ENCODE measurements at places on chromosomes 12 and 14.

DNA sequence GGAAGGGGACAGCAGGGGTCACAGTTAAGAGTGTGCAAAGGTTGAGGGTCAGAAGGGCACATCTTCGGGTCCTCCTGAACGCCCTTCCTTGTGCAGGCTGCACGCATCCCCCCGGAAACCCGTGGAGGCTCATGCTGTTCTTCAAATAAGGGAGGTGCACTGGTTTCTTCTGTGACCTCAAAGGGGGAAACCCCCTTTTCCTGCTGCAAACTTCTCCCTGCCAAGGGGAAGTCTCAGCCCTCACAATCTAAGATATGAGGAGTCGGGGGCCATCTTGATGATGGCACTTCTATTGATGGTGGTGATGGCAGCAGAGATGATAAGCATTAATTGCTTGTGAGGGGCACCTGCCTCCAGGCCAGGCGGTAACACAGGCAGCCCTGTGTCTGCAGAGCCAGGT is 40.0 kb downstream of the ISCA2 start:
- no peak for DNase-seq

GRCh38 chr12:57868851-57869268 is 22.3 kb upstream of the CTDSP2 start:
- DNase-seq, result no peak

- no peak for DNase-seq
Observed at GRCh38 chr12:109554761-109555160, 18.5 kb downstream of the MMAB start.

- DNase-seq, result no peak
Observed at GRCh38 chr14:105335735-105336476, 21.4 kb downstream of the PACS2 start.

DNA sequence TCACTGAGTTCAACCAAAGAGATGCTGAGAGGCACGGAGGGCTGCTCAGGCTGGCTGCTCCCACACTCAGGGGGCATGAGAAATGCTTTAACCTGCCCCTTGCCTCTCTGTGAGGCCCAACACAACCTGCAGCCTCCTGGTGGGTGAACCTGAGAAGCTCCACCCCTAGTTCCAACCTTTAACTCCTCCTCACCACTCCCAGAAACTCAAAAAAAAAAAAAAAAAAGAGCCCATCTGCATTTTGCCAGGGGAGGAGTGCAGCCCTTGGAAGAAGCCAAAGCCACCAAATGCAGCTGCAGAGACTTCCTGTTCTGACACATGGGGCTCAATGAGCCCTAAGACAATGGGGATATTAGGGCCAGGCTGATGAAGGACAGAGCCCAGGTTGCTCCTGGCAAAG is 8.9 kb downstream of the KRT4 start:
- DNase-seq, result no peak

GRCh38 chr12:102756530-102756929 is 160.5 kb downstream of the PAH start:
- no peak for DNase-seq

DNA sequence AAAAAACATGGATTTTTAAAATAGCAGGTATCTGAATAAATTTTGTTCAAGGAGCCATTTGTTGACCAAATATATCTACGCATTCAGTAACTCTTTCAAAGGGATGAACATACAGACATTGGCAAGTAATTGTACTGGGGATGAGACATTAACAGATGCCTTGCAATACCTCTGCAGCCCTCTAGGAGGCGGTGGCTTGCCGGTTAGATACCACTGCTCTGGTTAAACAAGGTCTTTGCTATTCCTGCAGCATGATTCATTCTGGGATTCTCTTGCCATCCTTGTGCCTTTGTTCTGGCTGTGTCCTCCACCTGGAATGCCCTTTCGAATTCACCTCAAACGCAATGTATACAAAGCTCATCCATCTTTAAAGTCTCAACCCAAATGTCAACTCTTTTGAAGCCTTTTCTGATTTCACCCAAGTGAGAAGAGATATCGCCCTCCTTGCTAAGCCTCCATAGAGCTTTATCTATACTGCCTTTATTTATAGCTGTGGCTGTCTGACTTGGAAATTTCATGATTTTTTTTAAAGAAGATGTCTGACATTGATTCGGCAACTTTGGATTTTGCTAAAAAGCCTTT is 131.0 kb upstream of the SRRM4 start:
- no peak for DNase-seq

DNA sequence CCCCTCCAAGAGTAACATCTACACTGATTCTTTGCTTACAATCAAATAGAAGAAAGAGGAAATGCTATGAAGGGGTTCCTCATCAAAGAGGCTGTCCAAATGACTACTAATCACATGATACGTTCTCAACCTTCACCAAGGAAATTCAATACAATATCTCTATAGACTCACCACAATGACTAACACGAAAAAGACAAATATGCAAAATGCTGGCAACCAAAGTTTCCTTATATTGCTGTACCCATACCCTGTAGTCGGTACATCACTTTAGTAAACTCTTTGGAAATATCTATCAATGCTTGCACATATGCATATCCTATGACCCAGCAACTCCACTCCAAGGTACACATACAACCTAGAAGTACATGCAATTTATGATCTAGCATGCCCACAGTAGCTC is 1296.6 kb downstream of the AACS start:
- DNase-seq, result no peak

DNA sequence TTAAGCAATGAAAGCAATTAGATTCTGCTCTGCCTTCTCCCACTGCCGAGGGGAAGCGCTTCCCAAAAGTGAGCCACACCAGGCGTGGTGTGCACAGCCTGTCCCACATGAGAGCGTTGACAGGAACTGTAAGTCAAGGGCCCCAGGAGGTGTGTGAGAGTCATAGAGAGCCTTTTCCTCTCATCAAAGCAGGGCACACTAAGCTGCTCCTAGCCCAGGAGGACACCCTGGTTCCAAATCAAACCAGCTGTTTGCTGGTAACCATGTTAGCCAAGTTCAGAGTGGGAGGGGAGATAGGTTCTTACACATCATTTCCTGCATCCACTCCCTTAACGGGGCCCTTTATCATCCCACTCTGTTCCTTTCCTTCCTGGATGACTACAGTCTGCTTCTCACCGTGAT is 98.3 kb downstream of the SPTSSA start:
- DNase-seq, result no peak

- no peak for DNase-seq
Observed at GRCh38 chr12:107600581-107601144, 84.9 kb upstream of the PWP1 start.

DNA sequence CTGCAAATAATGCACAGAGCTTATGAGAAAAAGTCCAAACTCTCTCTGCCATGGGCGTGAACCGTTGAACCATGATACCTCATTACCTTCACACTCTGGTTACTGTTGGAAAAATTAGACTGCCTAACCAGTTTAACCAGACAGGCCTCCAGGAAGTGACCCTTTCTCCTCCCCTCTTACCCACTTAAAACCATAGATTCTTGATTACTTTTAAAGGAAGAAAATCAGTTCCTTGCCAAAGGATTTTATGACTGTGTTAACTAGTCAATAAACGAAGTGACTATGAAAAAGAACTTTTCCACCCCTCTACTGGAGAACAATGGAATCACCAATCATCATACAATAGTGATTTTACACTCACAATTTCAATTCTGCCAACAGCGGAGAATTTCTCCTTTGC is 254.0 kb upstream of the ATP2B1 start:
- no peak for DNase-seq

- DNase-seq, result no peak
Observed at GRCh38 chr12:130571089-130571488, 145.0 kb downstream of the RIMBP2 start.

GRCh38 chr14:69208666-69209065 is 17.4 kb downstream of the EXD2 start:
- no peak for DNase-seq

GRCh38 chr14:85991156-85991555 is 461.2 kb downstream of the FLRT2 start:
- DNase-seq, result no peak

GRCh38 chr12:120283318-120283717 is 8.4 kb downstream of the RNU4-2 start:
- DNase-seq, result no peak

GRCh38 chr12:45224311-45224710 is 8.4 kb downstream of the ANO6 start:
- no peak for DNase-seq

GRCh38 chr12:66190519-66191370 is 1.7 kb downstream of the IRAK3 start:
- DNase-seq, result no peak

DNA sequence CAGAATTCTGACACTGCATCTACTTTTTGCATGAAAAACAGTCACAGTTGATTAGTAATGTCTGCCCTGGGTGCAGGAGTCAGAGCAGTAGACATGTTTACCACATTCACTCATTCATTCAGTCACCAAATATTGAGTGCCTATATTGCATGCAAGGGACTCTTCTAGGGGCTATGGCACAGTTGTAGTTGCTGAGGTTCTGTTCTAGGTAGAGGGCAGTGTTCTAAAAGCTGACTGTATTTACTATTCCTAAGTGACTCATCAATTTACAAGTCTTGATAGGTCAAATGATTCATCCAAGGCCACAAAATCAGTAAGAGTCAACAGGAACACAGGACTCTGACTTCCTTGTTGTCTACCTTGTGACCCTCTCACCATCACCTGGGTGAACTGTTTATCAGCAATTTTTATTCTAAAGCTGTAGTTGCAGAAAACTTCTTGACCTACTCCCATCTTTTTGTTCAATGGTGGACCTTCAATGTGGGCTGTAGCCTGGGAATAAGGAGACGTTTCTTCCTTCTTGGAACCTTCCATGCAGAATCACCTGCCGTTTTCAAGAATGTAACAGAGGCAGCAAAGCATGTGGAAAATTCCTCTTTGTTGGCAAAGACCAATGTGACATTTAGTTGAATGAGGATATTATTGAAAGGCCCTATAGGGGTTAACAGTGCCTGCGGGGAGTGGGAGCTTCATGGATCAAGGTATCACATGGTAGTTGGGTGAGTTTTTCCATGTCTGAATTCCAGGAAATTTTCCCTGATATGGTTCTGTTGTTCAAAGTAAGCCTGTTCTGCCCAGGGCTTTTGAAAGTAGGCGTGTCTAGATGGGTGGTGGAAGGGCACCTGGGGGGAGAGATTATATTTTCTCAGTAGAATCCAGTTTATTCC is 223.2 kb downstream of the KTN1 start:
- no peak for DNase-seq

- DNase-seq, result no peak
Observed at GRCh38 chr12:93039930-93040329, 110.8 kb upstream of the EEA1 start.

DNA sequence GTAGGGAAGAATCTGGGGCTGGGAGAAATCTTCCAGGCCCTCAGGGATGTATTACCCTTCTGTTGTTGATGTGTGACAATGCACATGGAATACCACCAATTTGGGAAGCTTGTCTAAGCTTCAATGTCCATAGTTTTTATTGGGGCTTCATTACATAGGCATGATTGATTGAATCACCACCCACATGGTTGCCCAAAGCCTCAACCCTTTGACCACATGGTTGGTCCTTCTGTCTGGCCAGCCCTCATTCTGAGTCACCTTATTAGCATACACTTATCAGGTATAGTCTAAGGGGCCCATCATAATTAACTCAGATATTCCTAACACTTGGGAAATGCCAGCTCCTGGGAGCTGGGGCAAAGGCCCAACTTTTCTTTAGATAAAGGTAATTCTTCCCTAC is 93.3 kb downstream of the AKAP6 start:
- DNase-seq, result no peak
